Astrocyte of the cerebellum (primary cell): ENCODE measurements at places on chromosomes 2 and 18.

- peak; percentile 28 for DNase-seq
These were observed 53.8 kb downstream of the GULP1 start for GRCh38 chr2:188345426-188345825.

DNA sequence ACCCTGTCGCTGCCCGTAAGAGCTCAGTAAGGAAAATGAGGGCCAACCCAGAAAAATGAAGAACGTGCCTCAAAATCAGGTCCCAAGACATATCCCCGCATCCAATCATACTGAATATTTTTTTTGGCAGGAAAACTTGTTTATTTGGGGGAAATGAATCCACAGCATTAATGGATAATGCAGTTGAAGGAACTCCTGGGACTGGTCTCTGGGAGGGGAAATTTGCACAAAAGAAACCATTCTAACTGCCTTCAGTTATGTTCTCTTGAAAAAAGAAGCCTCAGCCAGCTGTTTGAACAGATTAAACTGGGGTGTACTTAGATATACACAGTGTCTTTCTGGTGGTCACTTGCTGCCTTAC, 61.3 kb downstream of the SPRED2 start:
- DNase-seq, result no peak

- DNase-seq, result no peak
These were observed 4.8 kb upstream of the STARD7 start for GRCh38 chr2:96213379-96213778.

GRCh38 chr2:203626952-203627681, 79.3 kb upstream of the CD28 start:
- DNase-seq, result no peak

DNA sequence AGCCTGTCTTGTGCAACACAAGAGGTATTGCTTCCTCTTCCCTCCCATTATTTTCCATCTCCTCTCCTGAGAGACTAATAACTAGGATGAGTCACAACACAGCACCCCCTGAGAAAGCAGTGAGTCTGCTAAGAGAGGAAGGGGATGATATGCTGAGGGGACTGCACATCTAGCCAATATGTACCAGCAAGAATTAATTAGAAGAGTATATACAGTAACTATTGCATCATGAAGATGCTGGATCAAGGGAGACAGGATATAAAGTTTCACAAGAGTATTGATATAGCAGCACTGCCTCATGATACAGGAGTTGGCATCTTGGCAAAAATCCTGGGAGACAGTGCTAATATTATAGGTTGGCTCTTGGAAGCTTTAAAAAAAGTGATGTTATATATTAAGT, 289.9 kb upstream of the RBMS1 start:
- no peak for DNase-seq

DNA sequence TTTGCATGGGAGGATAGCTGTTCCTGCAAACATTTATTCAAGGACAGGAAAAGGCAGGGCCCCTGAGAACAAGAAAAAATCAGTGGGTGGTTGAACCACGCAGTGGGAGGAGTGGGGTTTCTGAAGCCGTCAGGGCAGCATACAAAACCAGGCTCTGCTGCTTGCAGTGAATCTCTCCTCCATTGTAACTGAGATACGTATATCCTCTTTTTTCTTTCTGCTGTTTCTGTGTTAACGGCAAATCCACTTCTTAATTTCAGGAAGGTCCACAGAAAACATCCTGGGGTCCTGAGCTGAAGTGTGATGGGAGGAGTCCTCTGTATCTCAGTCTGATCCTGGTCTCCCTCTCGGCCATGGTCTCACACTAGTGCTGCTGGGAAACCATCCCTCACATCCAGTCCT, 27.2 kb upstream of the KCNF1 start:
- DNase-seq, result no peak

GRCh38 chr2:72897785-72898584, 10.8 kb downstream of the SPR start:
- DNase-seq, result no peak

GRCh38 chr2:58731488-58731869, 490.4 kb upstream of the FANCL start:
- DNase-seq, result no peak

GRCh38 chr2:98926601-98927000, 9.4 kb downstream of the CRACDL start:
- DNase-seq, result no peak

DNA sequence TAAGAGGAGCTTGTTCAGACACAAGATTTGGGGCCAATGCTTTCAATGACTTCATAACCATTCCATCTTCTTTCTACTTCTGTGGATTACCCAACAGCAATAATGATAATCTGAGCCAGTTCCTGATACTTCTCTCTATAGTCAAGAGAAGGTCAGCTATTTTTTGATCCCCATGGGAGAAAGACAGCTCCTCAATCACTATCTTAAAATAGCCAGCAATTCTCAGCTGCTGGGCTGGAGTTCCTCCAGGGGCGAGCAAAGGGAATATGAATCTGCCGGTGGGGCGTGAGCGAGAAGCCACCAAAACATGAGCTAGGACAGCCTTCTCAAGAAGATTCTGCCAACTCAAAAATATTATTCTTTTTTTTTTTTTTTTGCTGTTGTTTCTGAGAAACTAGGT, at the start of gene TMEM182:
TSS of gene TMEM182 (plus strand) at position 269 of the 400 bp plus-strand sequence. CDS start 187 bp downstream, outside the sequence.
- no peak for DNase-seq

- peak; percentile 16 for DNase-seq
These were observed 800.9 kb downstream of the LRP1B start for GRCh38 chr2:141329964-141330363.
